ENCODE measurements at places on chromosomes 13 and 19. TPM values are rescaled to one million over a fixed set of nuclear protein-coding genes. Genes with fewer than 3 reads are reported as not detected.
A peak's percentile ranks its signal among the peaks of the same experiment; 100 is the strongest.

DNA sequence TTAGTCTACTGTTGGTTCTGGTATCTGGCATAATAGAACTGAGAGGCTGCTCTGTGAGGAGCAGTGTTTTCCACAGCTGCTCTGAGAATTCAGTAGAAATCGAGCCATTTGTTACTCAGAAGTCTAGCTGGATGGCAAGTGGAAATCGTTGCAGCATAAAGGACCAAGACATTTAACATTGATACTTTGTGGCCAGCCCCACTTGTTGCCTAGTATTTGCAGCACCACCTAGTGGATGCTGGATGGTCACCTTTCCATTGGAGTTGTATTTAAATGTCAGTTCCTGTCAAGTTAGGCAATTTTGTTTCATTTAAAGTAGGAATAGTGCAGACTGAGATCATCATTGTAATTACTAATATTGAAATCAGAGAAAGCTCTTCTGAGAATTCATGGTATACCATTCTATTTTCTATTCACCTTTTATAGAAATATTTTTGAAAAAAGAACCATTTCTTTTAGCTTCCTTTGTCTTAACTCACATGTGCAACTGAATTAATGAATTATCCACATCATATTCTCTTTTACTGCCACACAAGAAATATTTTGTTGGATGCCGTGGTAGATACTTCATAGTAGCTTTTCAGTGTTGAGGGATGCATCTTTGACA, 64.6 kb downstream of the PDS5B start:
- DNase-seq: peak; percentile 79

- no peak for DNase-seq
Observed at GRCh38 chr13:58806401-58806800, 1174.9 kb downstream of the PCDH17 start.

DNA sequence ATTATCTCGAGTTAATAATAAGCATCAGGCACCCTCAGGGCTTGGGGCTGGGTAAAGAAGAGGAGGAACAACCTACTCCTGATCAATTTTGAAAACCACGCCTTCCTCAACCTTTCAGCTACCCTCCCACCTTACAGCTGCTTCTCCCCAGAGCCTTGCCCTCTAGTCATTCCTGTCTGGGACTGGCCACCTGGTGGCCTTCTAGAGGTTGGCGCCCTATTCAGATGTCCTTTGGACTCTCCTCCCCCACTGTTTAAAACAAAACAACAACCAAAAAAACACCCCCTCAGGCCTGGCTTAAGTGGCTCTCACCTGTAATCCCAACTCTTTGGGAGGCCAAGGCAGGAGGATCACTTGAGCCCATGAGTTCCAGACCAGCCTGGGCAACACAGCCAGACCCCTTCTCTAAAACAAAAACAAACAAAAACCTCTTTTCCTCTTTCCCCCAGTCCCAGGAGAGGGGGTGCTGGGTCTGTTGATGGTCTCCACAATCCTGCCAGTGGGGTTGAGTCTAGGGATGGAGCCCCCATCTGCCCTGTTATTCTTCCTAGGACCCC, 62.3 kb downstream of the CCDC70 start:
- DNase-seq: no peak

GRCh38 chr13:68369739-68370138, 1139.6 kb upstream of the PCDH9 start:
- peak; percentile 38 for DNase-seq

DNA sequence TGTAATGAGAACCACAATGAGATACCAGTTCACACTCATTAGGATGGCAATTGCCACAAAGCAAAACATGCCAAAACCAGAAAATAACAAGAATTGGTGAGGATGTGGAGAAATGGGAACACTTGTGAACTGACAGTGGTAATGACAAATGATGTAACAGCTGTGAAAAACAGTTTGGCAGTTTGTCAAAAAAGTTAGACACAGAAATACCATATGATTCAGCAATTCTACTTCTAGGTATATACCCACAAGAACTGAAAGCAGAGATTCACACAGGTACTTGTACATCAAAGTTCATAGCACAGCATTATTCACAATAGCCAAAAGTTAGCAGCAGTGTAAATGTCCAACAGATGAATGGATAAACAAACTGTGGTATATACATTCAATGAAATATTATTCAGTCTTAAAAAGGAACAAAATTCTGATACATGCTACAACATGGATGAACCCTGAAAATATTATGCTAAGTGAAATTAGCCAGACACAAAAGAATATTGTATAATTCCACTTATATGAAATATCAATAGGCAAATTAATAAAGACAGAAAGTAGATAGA, 96.5 kb downstream of the UGGT2 start:
- DNase-seq: no peak

DNA sequence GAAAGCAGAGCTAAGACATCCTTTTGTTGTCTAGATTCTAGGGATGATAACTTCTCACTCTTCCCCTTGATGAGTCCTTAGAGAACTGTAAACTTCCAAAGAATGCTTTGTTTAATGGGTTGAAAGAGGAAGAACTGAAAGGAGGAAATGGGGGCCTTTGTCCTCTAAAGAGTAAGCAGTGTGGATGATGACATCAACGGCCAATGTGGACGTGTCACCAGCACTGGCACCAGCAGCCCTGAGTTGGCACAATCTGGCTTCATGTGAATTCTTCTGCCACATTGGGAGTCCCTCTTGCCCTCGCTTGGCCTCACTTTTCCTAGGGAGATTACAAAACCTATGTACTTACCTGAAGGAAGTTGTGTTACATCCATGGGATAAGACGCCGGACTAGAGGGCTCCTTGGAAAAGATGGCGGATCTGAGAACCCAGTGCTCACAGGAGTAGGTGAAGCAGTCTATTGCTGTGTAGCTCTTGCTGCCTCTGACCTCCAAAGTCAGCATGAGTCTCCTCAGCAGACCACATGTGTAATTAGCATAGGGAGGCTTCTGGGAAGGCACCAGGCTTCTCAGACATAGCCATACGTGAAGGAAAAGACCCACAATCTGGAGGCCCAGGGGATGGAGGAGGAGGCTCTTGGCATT, 62.8 kb downstream of the RGCC start:
- no peak for DNase-seq

The KMT2B gene
- 4.2 TPM for total RNA-seq

The SIX5 gene
- 12.9 TPM for total RNA-seq

The DCT gene
- total RNA-seq: 0.05 TPM

The NOVA2 gene
- not detected for total RNA-seq

All from renal cortical epithelial cell (primary cell).